CD4-positive, alpha-beta T cell treated with Interleukin-6 for 4 hours (primary cell): ENCODE measurements at places on chromosomes 13 and 19.
A peak's percentile ranks its signal among the peaks of the same experiment; 100 is the strongest.

- no peak for DNase-seq
Observed at GRCh38 chr13:25859528-25859927, 192.3 kb downstream of the SHISA2 start.

DNA sequence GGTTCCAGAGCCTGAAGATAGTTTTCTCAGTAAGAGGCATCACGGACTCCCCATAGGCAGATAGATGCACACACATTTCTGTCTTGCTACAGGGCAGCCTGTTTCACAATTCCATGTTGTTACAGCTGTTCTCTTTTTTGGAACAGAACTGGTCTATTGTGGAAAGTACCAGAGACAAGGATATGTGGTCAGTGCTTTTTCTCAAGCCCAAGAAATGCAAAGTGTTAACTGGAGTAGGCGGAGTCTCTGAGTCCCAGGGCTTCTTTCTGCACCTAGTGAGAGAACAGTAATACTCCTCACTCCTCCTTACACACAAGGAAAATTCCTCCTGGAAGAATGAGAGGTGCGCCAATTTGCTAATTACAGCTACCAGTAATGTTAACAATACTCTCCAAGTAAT is 141.6 kb upstream of the ARGLU1 start:
- no peak for DNase-seq

GRCh38 chr13:85615031-85615430 is 184.2 kb downstream of the SLITRK6 start:
- DNase-seq: no peak

DNA sequence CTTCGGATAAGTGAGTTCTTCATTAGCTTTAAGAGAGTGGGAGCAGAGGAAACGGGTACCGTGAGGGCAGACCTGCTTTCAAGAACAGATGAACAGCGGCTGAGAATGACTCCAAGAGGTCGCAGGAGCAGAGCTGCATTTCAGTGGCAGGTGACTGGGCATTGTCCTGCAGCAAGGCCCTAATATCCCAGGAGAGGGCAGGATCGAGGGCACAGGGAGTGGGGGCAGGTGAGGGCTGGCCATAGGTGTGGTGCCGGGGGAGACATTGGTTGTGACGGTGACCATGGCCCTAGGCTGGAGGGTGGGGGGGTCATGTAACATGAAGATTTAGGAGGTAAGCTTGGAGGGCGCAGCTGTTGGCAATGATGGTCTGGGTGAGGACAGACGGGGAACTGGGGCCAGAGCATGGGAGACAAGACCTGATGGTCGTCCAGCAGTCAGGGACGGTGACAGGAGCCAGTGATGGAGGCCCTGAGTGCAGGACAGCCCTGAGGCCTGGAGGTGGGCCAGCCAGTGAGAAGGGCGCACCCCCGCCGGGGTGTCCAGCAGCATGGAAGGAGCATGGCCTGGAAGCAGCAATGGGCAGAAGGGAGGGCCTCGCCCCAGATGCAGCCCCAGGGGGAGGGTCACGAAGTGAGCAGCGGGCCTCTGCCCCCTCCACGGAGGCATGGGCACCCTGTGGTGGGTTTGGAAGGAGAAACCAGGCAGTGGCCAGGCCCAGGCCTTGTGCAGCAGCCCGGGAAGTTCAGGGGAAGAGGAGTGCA is 29.2 kb upstream of the LAMP1 start:
- DNase-seq: no peak

DNA sequence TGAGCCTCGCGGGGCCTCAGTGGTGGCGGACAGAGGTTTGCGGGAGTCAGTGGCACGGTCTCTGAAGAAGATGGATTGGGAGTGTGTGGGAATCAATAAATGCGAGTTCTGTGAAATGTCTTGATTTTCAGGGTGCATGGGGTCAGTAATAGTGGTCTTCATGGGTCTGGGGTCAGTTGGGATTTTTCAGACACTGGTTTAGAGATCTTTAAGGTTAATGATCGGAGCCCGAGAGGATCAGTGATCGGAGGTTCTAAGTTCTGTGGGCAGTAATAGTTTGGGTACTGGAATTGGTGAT is 377 bp downstream of the ZNF793 start:
- DNase-seq: no peak

GRCh38 chr19:1860042-1860775 is 3.2 kb downstream of the KLF16 start:
- peak; percentile 71 for DNase-seq

- DNase-seq: no peak
Observed at GRCh38 chr13:49356223-49356622, 87.6 kb downstream of the CAB39L start.

DNA sequence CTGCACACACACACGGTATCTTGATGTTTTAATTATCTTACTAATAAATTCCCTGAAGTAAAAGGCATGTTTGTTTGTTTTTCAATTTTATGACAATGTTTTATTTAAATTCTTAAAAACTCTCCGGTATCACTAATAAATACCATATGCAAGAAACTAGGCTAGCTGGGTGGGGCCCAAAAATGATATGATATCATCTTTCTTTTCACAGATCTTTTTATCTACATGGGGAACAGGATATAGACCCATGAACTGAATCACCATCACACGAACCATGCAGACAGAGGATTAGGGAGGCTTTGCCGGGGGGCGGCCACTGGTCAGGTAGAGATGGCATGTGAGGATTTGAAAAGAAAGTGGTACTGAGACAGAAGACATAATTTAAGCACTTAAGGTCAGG is 266.4 kb downstream of the ENOX1 start:
- DNase-seq: no peak

- no peak for DNase-seq
Observed at GRCh38 chr13:21011378-21011777, 50.0 kb downstream of the LATS2 start.

GRCh38 chr13:111166882-111167675 is 52.0 kb downstream of the ARHGEF7 start:
- no peak for DNase-seq

DNA sequence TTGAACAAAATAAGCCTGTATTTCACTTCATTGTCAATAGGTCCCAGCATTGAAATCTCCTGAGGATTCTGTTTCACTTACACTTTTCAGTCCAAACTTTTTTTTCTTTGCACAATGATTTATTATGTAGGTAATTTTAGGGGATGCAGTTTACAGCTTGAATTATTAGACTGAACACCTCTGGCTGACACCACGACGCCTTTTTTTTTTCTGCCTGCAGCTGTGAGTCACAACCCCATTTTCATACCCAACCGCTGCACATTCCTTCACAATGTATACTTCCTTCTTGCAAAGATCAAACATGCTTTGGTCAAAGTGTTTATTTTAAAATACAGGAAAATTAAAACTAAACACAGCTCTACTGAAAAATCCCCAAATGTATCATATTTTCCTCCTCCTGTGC is 11.4 kb downstream of the ZIC2 start:
- no peak for DNase-seq

GRCh38 chr13:44218501-44219240 is 155.0 kb upstream of the SERP2 start:
- no peak for DNase-seq

GRCh38 chr19:41993612-41994483 is at the start of gene ATP1A3:
Gene ATP1A3 (minus strand): TSS chr19:41994230. CDS start chr19:41994076, 154 bp downstream.
- peak; percentile 72 for DNase-seq
